ENCODE measurements at places on chromosomes 16 and 17.

DNA sequence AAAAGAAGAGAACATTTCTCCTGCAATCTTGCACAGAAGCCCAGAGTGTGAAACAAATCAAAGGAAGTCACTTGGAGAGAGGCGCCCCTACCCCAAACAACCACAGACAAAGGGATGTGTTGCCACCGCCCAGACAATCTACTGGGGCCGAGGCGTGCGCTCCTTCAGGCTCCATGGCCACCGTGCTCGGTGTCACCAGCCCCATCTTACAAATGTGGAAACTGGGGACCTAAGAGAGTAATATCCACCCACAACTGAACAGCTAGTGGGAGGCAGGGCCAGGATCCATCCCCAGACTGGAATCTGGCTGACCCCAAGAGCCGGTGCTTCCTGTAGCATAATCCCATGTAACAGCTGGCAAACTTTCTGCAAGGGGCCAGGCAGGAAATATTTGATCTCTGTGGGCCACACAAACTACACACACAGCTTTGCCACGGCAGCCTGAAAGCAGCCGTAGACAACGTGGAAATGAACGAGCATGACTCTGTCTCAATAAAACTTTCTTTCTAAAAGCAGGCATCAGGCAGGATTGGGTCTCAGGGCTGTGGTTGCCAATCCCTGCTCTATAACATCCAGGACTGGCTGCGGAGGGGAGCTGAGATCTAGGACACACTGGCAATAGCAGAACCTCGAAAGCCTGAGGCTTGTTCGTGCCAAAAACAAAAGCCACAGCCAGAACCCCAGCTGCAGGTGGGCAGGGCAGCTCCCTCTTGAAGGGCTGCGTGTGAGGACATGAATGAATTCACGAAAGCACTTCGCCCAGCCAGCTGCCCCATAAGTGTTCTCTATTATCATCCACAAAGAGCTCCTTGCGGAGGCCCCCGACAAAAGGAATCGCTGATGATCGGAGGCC lies 26.6 kb upstream of the GINS2 start:
- no peak for DNase-seq

DNA sequence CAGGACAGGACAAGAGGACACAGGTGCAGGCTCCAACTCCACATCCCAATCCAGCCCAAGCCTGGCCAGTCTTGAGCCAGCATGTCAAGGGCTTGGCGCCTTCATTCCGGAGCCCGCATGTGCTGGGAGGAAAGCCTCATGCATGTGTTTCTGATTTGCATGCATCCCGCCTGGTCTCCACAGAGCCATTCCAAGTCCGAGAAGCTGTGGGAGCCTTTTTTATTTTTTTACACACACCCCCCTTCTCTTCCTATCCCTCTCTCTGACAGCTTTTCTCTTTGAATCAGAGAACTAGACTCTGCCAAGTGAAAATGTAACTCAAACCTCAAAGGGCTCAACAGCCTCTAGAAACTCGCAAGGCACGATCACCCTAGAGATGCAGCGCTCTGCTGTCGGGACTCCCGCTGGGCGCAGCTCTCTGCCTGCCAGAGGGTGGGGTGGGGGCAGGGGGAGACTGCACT lies 45.1 kb downstream of the NOG start:
- no peak for DNase-seq

DNA sequence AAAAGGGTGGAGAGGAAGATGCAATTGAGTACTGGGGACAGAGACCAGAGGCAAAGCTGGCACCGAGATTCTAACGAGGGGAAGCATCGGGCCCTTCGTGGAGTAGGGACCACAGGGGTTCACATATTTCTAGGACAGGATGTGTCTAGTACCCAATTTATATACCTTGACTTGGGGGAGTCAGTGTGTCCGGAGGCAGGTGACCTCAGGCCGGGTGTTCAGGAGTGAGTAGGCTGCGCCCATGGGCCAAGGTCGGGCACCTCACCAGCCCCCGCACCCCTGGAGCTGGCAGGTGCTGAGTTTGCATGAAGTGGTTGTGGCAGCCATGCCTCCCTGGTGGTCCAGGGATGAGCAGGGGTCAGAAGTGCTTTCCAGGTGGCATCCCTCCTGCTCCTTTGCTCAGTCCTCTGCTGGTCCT lies 8.6 kb upstream of the NXPH3 start:
- DNase-seq, result no peak

DNA sequence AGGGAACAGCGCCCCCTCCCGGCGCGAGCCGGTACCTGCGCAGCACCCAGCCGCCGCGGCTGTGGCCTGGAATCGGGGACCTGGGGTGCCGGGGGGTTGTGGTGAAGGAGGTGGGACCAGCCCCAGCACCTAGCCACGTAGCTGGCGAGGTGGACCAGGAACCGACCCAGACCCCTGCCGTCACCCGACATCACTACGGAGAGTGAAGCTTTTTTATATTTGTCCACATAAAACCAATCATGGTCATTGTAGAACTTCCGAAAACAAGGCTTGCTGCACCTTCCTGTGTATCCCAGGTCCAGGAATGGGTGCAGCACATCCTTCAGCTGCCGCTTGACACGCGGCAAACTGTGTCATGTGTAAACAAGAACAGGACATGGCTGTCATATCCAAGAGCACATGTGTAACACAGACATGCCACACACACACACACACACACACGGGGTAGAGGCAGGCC lies 1.3 kb downstream of the HBQ1 start:
- no peak for DNase-seq

DNA sequence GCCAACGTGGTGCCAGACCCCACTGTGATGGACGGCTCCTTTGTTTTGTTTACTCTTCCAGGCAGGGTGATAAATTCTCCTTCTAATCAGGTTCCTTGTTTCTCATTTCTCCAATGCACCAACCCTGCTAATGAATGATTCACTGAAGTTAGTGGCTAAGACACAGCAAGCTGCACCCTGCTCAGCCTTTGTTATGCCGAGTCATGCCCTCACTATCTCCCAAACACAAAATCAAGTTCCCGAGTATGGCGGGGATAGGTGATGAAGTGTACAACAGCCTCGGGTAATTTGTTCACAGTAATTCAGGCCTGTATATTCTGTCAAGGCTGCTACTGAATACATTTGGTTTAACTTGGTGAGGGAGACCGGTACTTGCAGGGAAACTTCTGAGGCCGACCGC lies 83.8 kb upstream of the HS3ST4 start:
- DNase-seq, result no peak

DNA sequence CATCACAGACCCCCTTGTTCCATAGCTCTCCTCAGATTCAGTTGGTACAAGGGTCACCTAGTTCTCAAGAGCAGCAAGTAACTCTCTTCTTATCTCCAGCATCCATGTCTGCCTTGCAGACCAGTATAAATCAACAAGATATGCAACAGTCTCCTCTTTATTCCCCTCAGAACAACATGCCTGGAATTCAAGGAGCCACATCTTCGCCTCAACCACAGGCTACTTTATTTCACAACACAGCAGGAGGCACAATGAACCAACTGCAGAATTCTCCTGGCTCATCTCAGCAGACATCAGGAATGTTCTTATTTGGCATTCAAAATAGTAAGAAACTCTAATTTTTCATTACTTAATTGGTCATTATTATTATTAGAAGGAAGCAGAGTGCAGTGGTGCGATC lies 32.4 kb downstream of the NQO1 start:
- no peak for DNase-seq

DNA sequence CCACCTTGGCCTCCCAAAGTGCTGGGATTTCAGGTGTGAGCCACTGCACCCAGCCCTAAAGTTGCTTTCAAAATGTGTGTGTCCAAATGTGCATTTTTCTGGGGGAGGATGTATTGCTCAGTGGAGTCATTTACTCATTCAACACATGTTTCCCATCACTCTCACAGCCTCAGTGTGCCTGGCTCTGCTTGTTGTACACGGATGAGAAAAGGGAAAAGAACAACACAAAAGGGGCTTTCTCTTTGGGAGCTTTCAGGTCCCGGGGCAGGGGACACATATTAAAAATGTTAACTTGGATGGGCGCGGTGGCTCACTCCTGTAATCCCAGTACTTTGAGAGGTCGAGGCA lies 1.7 kb upstream of the PPL start:
- DNase-seq, result no peak

DNA sequence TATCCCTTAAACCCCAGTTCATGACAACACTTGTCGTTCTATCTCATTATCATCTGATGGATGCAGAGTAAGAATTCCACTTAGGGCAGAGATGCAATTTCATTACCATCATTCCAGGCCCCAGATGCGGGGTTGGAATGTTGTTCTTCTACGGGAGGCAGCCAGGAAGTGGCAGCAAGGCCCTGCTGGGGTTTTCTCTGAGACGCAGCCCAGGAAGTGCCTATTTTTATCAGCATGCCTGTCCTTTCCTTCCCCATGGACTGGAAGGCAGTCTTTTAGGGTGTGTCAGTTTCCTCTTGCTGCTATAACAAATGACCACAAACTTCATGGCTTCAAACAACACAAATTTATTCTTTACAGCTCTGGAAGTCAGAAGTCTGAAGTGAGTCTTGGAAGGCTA lies 246.6 kb upstream of the DYNLRB2 start:
- no peak for DNase-seq

GRCh38 chr16:73753931-73754330 lies 542.7 kb upstream of the PSMD7 start:
- no peak for DNase-seq

DNA sequence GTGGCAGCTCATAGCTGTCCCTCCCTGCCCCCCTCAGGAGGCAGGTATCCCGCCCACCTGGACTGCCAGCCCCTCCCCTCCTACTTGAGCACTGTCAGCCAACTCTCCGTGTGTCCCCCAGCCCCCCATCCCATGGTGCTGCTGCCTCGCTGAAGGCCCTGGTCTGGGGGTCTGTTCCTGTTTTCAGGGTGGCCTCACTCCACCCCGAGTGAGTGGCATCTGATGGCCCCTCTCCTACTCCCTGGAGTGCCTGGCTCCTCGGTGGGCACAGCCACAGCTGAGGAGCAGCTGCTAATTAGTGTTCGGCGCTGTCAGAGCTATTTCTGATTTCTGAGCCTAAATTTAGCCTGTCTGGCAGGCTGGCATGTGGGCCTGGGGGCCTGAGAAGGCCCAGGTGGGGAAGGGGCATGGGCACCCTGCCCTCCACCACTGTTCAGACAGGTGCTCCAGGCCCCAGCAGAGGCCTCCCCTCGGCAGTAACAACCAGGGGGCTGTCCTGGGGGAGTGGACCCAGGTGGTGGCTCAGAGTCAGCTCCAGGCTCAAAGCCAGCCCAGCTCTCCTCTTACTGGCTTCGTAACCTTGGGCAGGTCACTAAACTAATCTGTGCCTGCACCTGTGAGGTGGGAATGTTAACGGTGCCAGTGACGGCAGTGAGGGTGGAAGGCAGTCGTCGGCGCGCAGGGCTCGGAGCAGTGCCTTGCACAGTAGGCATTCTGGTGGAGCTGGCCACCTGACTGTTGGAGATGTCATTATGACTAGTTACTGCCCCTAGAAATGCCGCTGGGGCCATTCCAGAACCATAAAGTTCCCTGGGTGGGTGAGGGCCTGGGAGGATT lies 6.5 kb downstream of the FMNL1 start:
- peak; percentile 35 for DNase-seq

- DNase-seq, result no peak
Observed at GRCh38 chr16:11108466-11108805, 147.6 kb downstream of the SOCS1 start.

Measured in CD4-positive, alpha-beta T cell treated with Interleukin-1 beta for 1 hour (primary cell).